ENCODE measurements at places on chromosomes 6 and 20. TPM values are rescaled to one million over a fixed set of nuclear protein-coding genes. Genes with fewer than 3 reads are reported as not detected.

The SEL1L2 gene
- total RNA-seq: not detected

GRCh38 chr6:70304616-70305015 is 1.7 kb upstream of the COL9A1 start:
- H3K27ac ChIP-seq: no peak overlapping the region
- no peaks in the 10 kb centered on the region for H3K4me1 ChIP-seq
- no peaks in the 10 kb centered on the region for H3K36me3 ChIP-seq
- no peak overlapping the region for H3K4me3 ChIP-seq
- DNase-seq: no peak

The ADGRG6 gene
- total RNA-seq: 0.13 TPM

The SOD2 gene
- 140 TPM for total RNA-seq

DNA sequence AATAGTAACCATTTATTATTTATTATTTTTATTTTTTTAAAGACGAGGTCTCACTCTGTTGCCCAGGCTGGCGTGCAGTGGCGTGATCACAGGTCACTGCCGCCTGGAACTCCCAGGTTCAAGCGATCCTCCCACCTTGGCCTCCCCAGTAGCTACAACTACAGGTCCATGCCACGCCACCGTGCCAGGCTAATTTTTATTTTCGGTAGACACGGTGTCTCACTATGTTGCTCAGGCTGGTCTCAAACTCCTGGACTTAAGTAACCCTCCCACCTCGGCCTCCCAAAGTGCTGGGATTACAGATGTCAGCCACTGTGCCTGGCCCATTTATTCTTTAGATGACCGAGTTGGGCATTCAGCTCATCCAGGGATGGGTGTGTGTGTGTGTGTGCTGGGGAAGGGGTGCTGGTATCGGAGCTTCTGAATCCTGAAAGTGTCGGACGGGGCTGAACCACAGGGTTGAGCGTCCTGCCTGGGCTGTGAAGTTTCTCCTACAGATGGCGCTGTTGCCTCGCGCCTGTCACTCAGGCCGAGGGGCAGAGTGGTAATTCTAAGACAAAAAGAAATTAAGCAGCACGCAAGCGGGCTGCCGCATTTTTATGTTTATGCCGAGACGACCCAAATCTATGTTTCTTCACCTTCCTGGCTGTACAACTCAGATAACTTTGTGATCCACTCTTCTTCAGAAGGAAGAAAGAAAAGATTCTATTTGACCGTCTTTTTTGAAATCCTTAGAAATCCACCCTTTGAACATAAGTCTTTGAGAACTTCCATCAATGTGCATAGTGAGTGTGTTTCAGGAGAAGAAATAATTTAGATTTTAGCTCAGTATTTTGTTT is 252.8 kb downstream of the CDH26 start:
- DNase-seq: peak; percentile 75
- H3K36me3 ChIP-seq: no peaks in the 10 kb centered on the region
- H3K4me3 ChIP-seq: no peak overlapping the region
- H3K4me1 ChIP-seq: no peaks in the 10 kb centered on the region
- H3K27me3 ChIP-seq: peaks cover 12% of the 10 kb centered on the region
- H3K27ac ChIP-seq: no peak overlapping the region

Measured in K562 (cell line).